Stimulated activated CD8-positive, alpha-beta memory T cell treated with anti-CD3 and anti-CD28 coated beads, Interleukin-4, amount 100 ng/mL, for 24 hours (primary cell): ENCODE measurements at places on chromosomes 4 and X.

GRCh38 chr4:65023883-65024670 is 614.8 kb upstream of the TECRL start:
- DNase-seq: no peak

- no peak for DNase-seq
These were observed 45.7 kb downstream of the MANBA start for GRCh38 chr4:102715057-102715456.

GRCh38 chrX:102659790-102660757 is 8.8 kb downstream of the GPRASP1 start:
- peak; percentile 77 for DNase-seq

DNA sequence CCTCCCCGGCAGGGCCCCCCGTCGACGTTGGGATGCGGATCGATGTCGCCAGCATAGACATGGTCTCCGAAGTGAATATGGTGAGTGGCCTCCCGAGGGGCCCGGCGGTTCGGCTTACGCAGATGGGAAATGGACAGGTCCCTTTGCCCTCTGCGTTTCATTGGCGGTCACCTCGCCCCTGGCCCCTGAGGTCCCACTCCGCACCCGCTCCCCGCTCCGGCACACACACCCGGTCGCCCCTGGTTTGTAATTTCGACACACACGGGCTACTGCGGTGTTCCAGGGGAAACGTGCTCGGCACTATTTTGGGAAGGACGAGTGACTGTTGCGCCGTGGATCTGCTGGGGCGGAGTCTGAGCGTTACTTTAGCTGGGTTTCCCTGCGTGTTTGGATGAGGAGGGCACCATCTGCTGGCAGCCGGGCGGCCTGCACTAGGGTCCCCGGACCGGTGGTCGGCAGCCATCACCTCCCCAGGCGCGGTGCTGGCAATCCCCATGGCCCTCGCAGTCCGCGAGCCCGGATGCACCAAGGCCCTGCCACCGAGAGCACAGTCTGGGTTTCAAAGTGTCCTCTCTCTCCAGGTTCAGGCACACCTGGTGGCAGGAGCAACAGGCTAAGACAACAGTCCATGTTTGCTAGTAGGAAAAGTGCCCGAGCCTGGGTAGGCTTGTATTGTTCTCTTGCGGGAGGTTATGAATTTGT is 1.2 kb downstream of the GABRB1 start:
- peak; percentile 45 for DNase-seq

- no peak for DNase-seq
These were observed 184.8 kb downstream of the UNC5C start for GRCh38 chr4:95363966-95364365.

DNA sequence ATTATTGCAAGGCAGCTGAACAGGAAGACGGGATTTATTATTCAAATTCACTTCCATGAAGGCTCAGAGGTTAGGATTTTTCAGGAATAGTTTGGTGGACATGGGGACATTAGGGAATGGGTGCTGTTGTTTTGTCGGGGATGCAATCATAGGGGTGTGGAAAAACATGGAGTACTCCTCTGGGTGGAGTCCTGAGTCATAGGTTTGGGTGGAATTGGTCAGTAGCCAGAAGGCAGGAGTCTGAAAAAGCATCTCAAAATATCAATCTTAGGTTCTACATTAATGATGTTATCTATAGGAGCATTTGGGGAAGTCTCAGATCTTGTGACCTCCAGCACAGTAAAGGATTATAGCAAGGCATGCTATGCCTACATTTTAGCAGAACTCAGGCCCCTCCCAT is 14.5 kb upstream of the ETNPPL start:
- no peak for DNase-seq

- DNase-seq: no peak
These were observed 78.3 kb upstream of the UNC5C start for GRCh38 chr4:95627024-95627605.

- no peak for DNase-seq
These were observed 1.9 kb downstream of the UBL4A start for GRCh38 chrX:154484255-154485149.

- DNase-seq: no peak
These were observed 1.4 kb upstream of the GPR173 start for GRCh38 chrX:53047228-53047627.

DNA sequence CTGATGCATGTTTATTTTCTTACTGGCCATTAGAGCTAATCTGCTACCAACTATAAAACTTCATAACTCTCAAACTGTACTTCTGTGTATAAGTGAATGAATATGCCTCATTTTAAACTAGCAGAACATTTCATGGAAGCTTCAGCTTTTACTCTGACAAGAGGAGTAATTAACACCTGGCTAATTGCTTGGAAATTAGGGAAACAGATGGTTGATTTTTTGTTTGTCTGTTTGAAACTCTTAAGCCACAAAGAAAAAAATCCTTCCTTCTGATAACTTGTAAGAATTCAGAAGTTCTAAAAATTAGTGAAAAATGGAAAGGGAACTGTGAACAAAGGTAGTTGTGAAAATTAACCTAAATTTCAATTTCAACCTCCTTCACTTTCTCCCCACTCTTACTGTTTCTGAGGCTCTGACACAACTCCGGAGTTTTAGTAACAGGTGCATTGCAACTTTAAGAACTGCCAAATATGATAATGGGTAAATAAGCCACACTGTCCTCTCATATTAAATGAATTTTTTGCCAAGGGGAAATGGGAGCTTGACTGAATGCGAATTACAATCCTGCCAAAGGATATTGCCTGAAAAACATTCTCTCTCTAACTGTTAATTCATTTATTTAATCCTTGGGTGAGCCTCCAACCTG is 1.0 kb downstream of the EGF start:
- DNase-seq: no peak

GRCh38 chr4:183300655-183301054 is 19.4 kb downstream of the CLDN22 start:
- DNase-seq: no peak

GRCh38 chr4:6720202-6720699 is 4.3 kb downstream of the BLOC1S4 start:
- peak; percentile 73 for DNase-seq

- no peak for DNase-seq
These were observed 118.6 kb downstream of the LRBA start for GRCh38 chr4:150896497-150896896.

- no peak for DNase-seq
These were observed 28.4 kb downstream of the GUCY1B1 start for GRCh38 chr4:155787113-155787710.

GRCh38 chrX:9456250-9457074 is 8.4 kb upstream of the TBL1X start:
- DNase-seq: no peak

DNA sequence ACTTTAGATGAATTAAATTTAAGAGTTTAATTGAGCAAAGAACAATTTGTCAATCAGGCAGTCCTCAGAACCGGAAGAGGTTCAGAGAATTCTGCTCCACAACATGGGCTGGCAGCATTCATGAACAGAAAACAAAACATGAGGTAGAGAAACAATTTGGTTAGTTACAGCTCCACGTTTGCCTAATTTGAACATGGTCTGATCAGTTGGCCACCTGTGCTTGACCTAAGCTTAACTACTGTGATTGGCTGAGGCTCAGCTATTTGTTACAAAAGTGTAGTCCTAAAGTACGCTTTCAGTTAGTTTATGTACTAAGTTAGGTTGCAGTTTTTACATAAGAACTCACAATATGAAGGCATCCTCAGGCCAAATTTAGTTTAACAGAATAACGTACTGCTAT is 258.6 kb downstream of the ADAM29 start:
- DNase-seq: no peak

DNA sequence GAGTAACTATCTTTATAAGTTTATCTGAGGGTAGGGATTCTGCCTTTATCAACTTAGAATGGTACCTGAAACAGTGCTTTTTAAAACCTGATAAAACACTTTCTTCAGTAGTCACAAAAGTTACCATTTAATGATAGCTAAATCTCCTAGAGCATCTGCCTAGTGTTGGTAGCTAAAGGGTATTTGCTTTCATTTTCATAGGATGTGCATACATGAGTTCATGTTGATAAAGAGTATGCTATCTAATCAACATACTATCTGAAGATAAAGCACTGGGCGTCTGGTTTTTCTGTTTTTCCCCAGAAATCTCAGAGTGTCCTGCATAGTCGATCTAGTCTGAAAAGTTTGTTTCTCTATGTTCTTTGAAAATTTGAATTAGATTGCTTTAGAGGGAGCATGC is 75.1 kb downstream of the ADGRL3 start:
- DNase-seq: no peak

DNA sequence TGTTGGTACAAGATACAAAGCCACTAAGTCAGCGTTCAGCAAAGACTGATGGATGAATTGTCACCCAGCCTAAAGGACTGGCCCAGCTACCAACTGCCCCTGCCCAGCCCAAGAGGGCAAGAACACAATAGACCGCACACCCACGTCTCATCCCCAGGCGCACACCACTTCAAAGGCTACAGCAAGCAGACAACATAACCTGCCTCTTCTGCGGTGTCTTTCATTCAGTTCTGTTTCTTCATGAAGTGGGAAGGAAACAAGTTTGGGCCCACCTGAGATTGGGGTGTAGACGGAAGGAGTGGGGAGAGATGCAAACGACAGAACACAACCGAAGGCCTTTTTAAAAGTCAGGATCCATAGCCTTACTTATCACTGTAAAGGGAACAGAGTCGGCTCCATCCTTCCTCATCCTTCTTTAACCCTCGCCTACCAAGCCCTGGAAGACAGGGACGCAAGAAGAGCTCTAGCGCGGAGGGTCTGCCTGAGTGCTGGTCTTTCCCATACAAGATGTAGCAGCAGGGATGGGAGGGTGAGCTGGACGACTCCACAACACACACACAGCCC is 691 bp downstream of the SCARB2 start:
- peak; percentile 5 for DNase-seq
